Left cardiac atrium (tissue), 4 donors: ENCODE measurements at places on chromosomes 2 and 18.

- no peak for DNase-seq
Measured at GRCh38 chr18:55790296-55790695, 202.3 kb upstream of the TCF4 start.

DNA sequence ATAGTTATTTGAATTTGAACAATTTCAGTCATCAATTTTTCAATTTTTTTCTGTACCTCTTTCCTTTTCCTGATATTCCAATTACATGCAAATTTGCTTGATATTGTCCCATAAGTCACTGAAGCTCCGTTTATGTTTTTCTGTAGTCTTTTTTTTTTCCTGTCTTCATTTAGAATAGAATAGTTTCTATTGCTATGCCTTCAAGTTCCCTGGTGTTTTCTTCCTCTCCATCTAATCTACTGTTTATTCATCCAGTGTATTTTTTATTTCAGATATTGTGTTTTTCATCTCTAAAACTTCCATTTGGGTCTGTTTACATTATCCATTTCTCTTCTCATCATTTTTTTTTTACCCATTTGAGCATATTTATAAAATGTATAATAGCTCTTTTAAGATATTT lies 8.0 kb upstream of the EIF2AK2 start:
- DNase-seq, result no peak

GRCh38 chr2:110639972-110640371 lies 37.9 kb downstream of the BUB1 start:
- no peak for DNase-seq

GRCh38 chr2:235365743-235366142 lies 128.1 kb upstream of the AGAP1 start:
- DNase-seq, result no peak

DNA sequence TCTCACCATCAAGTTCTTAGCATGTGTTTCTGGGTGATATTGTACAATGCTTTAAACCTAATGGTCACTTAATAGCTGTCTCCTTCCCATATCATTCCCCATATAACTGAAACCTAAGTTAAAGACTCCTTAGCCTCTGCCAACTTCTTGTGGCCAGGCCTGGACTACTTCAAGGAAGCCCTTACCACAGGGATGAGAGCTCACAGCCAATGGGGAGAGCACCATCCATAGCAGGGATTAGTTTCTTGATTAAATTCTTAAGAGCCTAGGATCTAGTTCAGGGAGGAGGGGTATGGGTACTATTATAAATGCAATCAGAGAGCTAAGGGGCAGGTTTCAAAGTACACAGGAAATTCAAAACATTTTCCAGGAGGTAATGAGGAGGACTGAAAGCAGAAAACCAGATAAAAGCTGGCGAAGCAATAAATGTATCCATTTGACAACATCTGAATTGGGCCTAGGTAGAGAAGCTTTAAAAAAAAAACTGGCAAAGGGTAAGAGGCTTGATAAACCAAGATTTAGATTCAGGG lies 34.8 kb upstream of the IHH start:
- DNase-seq, result no peak

DNA sequence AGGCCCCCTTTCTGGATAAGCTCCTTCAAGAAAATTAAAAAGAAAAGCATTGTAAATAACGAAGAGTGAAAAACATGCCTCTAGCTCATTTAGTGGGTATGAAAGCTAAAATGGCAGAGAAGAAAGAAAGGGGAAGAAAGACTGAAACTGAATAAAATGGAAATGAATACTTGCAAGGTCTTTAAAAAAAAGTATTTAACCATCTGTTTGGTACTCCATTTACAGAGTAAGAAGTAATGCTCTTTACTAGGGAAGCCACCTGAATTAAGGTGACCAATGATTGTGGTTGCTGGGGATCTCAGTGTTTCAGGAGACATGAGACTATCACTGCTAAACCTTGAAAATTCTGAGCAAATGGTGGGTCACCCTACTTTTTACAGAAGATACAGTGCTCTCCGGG lies 17.7 kb upstream of the ARL5A start:
- no peak for DNase-seq

GRCh38 chr2:222939208-222939856 lies 78.5 kb downstream of the ACSL3 start:
- no peak for DNase-seq

DNA sequence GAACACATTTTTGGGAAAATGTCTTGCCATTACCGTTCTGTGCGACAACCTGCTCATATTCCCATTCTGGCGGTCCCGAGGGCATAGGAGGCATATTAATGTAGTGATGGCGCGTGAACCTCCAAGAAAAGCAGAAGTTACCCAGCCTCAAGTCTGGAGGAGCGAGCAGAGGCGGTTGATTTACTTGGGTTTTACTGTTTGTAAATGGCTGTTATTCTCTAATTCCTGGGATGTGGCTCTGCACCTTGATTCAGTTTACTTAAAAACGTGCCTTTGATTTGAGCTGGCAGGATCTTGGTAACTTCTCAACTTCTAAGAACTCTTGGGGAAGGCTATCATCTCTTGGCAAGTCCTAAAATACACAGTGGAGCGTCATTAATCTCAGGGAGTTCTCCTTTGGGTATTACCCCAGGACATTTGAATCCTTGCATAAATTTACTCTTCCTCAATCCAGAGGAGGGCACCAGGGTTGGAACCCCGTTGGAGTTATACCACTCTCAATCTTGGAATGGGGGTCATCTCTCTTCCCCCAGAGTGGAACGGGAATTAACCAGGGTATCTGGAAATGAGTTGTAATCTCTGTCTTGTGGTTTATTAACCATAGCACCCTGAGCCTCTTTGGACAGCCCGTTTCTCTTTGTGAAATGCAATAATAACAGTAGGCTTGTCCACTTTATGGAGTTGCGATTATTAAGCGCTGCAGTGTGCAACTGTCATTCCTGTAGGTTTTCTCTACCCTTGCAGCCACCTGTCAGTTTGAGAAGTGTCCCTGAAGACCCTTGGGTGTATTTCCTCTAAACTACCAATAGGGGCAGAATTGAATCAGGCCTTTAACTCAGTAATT lies 2.1 kb downstream of the HK2 start:
- DNase-seq, result no peak

DNA sequence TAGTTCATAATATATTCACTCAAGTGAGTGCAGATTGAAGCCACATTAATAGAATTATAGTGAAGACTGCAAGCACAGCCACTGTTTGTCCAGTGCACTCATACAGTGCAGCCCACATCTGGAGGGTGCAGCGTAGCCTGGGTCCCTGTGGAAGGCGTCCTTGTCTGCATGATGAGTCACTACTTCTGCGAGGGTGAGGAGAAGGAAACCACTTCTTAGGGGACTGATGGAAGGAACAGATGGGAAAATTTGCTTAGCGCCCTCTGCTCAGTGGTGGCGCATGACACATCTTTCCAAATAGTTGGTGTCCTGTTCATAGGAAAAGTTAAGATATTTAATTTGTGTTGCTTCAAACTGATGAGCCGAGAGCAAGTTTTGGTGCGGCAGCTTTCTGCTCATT lies 330.4 kb upstream of the SMIM21 start:
- no peak for DNase-seq

- no peak for DNase-seq
Measured at GRCh38 chr2:175457895-175458448, 276.5 kb upstream of the ATP5MC3 start.

DNA sequence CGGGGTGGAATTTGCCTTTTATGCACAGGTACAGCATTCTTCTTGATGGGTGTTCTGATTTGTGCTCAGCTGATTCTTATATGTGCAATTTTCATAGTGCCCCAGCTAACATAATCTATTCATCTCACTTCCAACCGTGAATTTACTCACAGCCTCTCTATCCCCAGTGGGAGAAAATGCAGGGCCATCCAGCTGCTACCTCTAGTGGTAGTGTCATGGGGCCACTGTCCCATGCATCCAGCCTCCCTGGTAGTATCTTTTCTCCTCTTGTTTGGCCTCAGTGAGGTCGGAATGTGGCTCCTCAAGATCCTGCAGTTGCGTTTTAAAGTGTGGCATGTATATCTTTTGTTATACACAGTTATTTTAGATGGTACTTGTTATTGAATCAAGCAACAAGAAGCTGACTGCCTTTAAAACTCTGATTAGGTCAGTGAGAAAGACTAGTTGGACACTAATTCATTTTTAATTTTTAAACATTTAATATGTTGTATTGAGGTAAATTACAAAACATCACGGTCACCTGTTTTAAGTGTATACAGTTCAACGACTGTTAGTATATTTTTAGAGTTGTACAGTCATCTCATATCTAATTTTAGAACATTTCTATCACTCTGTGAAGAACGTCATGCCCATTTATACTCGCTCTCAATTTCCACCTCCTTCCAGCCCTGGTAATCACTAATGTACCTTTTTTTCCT lies 67.9 kb upstream of the TXNDC2 start:
- no peak for DNase-seq
